MV-4-11 (cell line): ENCODE measurements at places on chromosomes 7 and 10.
A peak's percentile ranks its signal among the peaks of the same experiment; 100 is the strongest.

DNA sequence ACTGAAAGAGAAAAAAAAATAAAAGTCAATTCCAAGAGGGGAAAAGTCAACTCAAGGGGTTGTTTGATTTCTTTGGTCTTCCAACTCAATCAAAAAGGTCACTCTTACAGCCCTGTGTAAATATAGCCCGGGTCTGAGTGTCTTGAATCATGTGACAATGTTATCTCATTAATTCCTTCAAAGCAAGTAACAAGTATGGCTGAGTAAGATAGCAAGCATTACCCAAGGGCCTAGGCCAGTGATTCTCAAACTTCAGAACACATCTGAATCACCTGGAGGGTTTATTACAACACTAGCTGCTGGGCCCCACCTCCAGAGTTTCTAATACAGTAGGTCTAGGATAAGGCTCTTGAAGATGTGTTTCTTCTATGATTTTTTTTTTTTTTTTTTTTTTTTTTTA is 125.0 kb downstream of the PRLHR start:
- DNase-seq = no peak

DNA sequence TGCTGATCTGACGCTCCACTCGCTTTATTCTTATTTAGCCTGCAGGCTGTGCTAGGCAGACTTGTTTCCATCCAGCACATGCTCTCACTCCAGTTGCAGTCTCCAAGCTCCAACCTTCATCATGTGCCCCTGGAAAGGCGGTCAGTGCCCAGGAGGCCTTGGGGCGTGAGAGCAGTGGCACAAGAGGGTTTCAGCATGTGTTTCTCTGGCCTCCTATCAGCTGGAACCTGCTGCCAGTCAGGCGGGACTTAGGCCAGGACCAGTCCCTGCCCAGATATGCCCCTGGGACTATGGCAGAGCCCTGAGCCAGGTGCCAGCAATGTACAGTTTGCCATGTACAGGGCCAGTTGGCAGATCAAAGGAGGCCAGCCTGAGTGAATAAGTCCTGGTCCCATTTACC is 330.2 kb upstream of the FZD1 start:
- no peak for DNase-seq

GRCh38 chr7:66741710-66742049 is 1.1 kb downstream of the RABGEF1 start:
- no peak for DNase-seq

DNA sequence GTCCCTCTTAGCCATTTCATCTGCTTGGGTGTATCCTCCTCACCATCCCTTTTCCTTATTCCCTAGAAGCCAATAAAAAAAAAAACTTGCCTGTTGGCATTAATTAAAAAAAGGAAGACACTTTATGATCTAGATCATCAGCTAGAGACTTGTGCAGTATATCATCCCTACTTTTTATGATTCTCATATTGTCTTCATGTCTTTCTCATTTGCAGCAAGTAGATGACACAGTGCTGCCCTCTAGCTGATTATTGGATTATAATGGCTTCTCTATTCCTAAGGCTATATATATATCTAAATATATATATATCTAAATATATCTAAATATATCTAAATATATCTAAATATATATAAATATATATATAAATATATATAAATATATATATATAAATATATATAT is 272.4 kb upstream of the LRGUK start:
- peak; percentile 26 for DNase-seq

DNA sequence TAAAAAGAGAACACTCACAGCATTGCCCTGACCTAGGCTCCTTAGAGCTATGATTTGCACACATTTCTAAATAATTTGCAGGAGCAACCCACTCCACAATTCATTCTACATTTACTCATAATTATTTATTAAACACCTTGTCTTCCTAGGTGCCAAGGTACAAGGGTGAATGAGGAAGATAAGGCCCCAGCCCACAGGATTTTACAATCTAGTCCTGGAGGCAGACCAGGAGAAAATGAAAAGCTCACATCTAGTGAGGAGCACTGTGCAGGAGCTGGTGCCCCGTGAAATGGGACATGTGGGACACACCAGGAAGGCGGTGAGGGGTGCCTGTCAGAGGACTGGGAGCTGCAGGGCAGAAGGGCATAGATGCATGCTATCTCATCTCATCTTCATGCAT is 59.7 kb upstream of the LRRC18 start:
- DNase-seq = no peak

- DNase-seq = peak; percentile 42
These were observed 33.1 kb upstream of the CROT start for GRCh38 chr7:87312215-87312865.

DNA sequence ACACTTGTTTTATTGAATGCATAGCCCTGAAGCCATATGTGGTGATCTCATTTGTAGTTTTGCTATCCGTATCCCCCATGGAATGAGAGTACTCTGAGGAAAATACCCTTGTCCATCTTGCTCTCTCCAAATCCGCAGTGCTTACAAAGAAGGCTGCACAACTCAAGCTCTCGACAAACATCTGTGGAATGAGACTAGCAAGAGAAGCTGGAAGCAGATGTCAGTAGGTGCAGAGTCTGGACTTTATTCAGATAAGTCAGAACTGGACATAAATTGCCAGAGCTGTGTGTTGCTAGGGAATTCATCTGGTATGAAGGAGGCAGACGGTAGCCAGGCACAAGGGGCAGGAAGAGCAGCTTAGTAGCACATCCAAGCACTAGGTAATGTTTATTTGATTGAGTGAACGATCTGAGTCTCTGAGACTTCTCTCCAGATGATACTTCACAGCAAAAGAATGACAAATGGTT is 1046.2 kb downstream of the XPNPEP1 start:
- DNase-seq = no peak
